ENCODE measurements at places on chromosomes 7 and 10. TPM values are rescaled to one million over a fixed set of nuclear protein-coding genes. Genes with fewer than 3 reads are reported as not detected.

Gene FAM13C
- total RNA-seq, result not detected

DNA sequence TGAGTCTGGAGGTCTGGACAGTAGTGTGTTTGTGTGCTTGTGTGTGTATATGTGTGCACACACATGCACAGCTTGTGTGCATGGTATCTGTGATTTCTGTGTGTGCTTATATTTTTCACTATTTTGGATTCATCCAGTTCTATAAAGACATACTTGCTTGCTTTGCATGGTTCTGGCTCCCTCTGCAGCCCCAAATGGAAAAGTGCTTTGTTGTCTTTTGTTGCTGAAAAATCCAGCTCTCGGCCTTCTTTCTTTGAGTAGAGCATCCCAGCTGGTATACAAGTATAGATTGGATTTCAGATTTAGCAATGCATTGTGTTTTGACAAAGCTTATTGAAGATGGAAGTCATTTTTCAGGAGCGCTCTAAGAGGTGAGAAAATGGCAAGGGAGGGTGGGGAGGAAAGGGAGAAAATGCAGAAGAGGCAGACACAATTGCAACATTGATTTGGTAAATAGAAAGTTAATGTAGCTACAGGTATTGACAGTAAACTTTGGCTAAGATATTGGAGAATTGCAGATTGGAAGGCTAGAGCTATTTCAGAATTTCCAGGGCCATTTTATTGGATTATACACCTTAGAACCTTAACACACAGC, 333.9 kb downstream of the AUTS2 start:
- DNase-seq, result peak; percentile 40

DNA sequence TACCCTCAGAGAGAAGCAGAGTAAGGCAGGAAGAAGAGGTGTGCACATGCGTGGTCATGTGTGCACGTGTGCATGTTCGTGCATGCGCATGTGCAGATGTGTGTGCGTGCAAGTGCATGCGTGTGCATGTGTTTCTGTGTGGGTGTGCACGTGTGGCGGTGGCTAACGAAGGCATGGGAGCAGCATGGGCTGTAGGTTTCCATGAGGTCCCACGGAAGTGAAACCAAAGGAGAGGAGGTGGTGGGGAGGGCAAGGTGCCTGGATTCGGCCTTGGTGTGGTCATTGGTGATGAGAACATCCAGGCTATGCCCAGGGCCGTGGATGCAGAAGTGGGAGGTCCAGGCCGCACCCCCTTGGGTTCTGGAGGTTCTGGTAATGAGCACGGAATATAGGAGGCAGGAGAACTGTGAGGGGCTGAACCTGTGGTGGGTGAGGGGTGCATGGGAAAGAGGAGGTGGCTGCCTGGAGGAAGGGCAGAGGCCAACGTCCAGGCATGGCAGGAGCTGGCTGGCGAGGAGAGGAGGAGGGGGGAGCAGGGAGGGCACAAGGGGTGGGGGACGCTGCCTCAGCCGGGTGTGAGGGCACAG, 2.4 kb upstream of the INPP5A start:
- no peak for DNase-seq

GRCh38 chr7:121085922-121086321, 97.4 kb downstream of the CPED1 start:
- DNase-seq, result no peak

All from B cell (primary cell).